Activated T-helper 17 cell treated with anti-CD3 and anti-CD28 coated beads, Interleukin-2, amount 50 U/mL, for 72 hours (primary cell): ENCODE measurements at places on chromosomes 5 and 9. TPM values are rescaled to one million over a fixed set of nuclear protein-coding genes. Genes with fewer than 3 reads are reported as not detected.

F2RL1 gene
- total RNA-seq: 0.85 TPM

- no peak for ATAC-seq
Observed at GRCh38 chr9:104780796-104781395, 17.0 kb downstream of the NIPSNAP3B start.

GRCh38 chr9:131651160-131651559 is 88.7 kb downstream of the RAPGEF1 start:
- ATAC-seq: peak; percentile 85

RMRP gene
- total RNA-seq: 10,768 TPM

- no peak for ATAC-seq
Observed at GRCh38 chr9:5326187-5326586, 13.5 kb downstream of the RLN1 start.

JAKMIP2 gene
- total RNA-seq: 4.3 TPM

NKD2 gene
- 0.37 TPM for total RNA-seq

EIF4E1B gene
- total RNA-seq: not detected

DNA sequence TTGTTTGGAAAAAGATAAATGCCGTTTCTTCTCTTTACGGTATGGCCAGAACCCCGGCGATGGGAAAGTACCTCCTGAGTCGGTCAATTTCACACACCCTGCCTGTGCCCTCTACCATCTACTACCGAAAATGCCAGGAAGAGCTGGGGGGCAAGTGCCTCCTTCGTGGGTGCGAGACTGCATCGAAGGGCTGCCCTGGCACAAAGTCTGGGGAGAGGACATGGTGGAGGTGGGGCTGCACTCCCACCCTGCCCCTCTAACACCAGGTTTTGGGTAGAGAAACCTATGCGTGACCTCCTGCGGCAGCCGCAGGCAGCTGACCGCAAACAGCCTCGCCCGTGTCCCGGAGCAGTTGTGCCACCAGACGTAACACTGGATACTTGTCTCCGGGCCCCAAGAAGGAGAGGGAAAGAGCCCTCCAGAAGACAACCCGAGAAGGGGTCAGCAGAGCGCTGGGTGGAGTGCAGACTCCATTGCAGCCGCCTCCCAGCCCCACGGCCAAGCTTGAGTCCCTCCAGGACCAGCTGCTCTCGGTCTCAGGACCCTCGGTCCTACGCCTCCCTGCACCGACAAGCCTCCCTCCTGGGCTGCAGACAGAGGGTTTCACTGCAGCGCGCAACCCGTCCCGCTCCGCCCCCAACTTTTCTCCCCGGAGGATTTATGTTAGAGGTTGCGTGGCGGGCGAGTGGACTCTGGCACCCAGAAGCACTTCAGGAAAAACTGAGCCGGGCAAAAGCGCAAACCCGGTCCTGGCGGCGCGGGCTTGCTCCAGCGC is 823 bp upstream of the PRDM6 start:
- ATAC-seq: no peak

- ATAC-seq: no peak
Observed at GRCh38 chr5:43627028-43627427, 24.0 kb downstream of the NNT start.

SPDL1 gene
- 22.8 TPM for total RNA-seq

DNA sequence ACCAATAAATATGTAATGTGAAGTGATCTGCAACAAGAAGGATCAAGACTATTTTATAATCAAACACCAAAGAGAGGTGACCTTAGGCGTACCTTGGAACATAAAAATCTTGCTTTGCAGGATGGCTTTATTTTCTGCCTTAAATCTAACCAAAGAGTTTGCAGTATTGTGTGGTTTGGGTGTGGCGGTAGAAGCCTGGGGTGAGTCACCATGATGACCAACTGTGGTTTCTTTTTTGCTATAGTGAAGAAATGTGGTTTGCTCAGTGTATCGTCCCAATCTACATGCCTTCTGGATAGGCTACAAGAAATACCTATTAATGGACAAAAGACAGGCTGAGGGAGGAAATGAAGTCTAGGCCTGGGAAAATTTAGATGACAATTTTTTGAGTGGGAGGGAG is 5.1 kb upstream of the CAST start:
- peak; percentile 63 for ATAC-seq

- no peak for ATAC-seq
Observed at GRCh38 chr9:95484225-95484624, 32.5 kb downstream of the PTCH1 start.

DNA sequence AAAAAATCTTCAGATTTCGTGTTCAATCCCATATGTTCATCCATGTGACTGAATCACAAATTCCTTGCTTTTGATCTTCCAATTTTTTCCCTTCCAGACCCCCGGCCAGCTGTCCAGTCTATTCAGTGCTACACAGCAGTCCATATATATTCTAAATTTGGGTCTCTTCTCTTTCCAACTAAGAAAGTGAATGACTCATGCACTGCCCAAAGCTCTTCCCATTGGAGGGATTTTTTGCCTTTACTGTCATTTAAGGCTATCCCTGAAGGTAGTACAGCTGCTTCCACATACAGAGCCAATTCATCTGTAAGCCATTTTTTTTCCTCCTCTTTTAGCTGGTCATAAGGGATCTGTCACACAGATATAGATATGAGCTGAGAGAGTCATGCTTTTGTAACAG is 478.3 kb downstream of the DMRT2 start:
- no peak for ATAC-seq

DNA sequence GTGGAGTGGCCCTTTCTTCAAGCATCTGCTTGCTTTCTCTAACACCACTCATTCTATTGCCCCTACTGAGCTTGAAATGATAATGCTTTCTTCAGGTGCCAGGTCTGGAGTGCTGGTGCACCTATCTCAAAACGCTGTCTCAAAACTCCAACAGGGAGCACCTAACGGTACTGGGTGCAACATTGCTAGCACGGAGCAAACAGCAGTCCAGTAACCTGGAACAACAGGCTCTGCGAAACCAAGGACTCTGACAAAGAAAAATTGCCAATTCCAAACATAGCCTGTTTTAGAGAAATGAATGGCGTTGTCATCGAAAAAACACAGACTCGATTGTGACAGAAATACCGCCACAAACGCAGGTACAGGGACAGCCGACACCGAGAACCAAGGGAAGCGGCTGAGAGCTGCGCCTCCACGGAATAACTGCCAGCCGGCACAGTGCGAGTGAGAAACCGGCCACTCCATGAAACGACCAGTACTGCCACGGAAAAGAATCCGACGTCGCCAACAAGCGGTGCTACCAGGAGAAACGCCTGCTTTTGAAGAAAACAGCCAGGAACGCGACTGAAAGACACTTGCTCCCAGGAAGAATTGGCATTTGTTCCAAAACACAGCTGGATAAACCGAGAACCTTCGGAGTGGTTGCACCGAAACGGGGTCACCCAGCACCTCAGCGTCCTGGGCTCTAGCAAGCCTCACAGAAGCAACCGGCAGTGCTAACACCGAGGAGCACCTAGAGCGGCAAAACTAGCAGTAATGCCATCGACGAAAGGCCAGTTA is 3.1 kb downstream of the ANXA2R start:
- no peak for ATAC-seq

LRRC19 gene
- total RNA-seq: not detected

TSSK1B gene
- not detected for total RNA-seq

FAM81B gene
- total RNA-seq: not detected

DNA sequence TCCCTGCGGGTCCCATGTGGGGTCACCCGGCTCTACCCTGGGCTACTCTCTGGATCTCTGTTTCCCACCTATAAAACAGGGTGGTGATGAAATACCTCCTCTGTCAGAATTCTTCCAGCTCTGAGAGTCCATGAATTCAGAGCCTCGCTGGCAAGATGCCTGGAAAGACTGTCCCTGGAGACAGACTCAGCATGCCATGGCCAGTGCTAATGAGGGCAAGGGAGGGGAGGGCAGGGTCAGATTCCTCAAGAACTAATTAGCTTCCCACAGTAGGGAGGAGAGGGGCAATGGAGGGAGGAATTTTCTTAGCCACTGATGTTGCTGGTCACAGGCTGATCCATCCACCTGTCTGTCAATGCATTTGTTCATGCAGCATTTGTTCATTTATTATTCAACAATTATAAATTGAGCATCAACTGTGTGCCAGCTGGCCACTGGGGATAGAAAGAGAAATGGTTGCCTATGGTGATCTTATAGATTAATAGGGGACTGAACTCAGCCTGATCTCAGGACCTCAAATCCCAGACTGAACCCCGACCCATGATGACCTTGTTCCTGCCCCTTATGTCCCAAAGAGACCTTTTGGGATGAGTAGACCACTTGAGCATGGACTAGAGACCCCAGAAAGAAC is 4.7 kb downstream of the SYNPO start:
- ATAC-seq: no peak

DNA sequence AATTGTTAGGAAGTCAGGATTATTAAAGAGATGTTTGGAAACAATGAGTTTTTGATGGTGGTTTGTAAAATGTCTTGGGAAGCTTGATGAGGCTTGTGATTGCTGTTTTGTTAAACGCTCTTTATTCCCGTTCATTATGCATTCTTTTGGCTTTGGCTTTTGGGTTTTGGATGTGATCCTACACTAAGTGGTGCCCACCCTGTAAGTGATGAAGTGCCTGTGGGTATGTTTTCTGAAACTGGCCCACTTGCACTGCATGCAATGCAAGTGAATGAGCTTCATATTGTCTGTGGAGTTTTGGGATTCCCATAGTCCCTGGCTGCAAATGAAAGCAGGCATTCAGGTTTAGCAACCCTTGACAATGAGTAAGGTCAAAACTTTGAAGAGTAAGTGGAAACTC is 1035.5 kb upstream of the WWC1 start:
- ATAC-seq: no peak

- ATAC-seq: no peak
Observed at GRCh38 chr5:109614301-109614700, 75.4 kb upstream of the MAN2A1 start.

- no peak for ATAC-seq
Observed at GRCh38 chr9:133320421-133320881, 15.5 kb downstream of the SURF6 start.

- ATAC-seq: no peak
Observed at GRCh38 chr5:153458268-153458667, 32.2 kb upstream of the GRIA1 start.

- ATAC-seq: no peak
Observed at GRCh38 chr9:6984941-6985578, 227.3 kb downstream of the KDM4C start.

GRCh38 chr5:16735101-16736060 is 118.6 kb upstream of the RETREG1 start:
- ATAC-seq: no peak

- no peak for ATAC-seq
Observed at GRCh38 chr5:179119415-179120170, 59.4 kb downstream of the ZNF354C start.

TRIM41 gene
- 30.8 TPM for total RNA-seq

DNA sequence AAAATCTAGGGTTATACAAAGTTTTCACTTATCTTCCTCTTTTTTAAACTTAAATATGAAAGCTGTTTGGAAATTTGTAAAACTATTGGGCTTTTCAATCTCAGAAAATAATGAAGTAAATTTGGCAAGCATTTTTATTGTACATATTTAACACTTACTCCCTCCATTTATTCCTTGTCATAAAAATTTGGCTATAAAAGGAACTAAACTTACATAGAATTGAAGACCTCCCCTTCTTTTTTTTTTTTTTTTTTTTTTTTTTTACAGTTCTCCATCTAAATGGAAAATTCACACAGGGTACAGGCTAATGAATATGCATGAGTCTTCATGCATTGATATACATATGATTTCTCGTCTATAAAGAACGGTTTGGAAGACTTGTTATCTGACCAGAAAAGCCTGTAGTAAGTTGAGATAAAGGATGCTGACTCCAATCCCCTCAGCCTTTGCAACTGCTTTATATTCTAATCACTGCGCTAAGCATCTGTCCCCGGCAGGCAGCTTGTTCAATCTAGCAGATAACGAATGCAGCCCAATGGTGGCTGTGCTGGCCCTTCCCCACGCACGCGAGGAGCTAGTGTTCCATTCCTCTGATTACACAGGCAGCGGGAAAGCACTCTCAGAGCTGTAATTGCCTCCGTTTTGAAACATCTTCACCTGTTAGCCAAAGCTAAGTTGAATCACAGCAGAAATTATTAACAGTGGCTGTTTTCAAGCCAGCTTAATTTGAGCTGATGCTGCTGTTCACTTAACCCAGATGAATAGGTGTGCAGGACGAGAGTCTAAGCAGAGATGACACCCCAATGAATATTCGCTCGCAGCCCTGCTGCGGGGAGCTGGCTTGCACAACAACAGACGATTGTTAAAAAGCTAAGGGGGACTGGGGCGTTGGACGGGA is 453.8 kb upstream of the ZNF608 start:
- no peak for ATAC-seq

GRCh38 chr5:173923218-173924095 is 35.3 kb downstream of the CPEB4 start:
- ATAC-seq: no peak

DNA sequence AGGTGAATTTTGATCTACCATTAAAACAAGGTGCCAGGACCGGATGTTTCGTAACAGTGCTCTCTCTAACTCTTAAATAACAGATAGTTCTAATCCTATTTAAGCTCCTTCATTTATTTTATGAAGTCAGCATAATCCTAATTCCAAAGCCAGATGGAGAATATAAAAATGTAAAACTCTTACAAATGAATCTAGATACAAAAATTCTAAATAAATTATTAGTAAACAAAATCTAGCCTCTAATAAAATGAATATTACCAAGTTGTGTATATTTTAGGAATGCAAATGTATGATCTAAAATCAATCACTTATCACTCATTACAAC is 32.4 kb upstream of the IL33 start:
- ATAC-seq: no peak

GMCL2 gene
- not detected for total RNA-seq

LHFPL2 gene
- total RNA-seq: 0.05 TPM

GRCh38 chr5:39760385-39761198 is 335.8 kb upstream of the DAB2 start:
- no peak for ATAC-seq

DNA sequence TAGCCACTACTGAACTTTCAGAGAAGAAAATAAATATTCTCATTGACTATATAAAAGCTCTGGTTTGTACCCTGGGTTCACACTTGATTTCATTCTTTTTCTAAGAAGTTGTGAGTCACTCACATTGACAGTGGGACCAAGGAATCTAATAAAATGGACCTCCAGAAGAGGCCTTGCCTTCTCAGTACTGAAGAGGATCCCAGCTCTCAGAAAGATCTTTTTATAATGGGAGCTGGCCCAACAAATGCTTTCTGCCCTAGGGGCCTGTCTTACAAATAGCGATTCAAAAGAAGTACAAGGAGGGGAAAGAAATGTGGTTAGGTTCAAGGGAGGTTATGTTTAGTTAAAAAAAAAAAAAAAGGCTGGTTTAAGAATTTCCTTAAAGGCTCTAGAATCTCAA is 237.9 kb downstream of the ISL1 start:
- no peak for ATAC-seq

- no peak for ATAC-seq
Observed at GRCh38 chr5:112239996-112240395, 179.1 kb downstream of the EPB41L4A start.

- no peak for ATAC-seq
Observed at GRCh38 chr5:73039082-73039481, 81.3 kb upstream of the TMEM171 start.

SPINK7 gene
- total RNA-seq: not detected
